ENCODE measurements at places on chromosomes 13 and 19.
A peak's percentile ranks its signal among the peaks of the same experiment; 100 is the strongest.

GRCh38 chr13:94394723-94395122 is 84.8 kb downstream of the DCT start:
- no peak for DNase-seq

DNA sequence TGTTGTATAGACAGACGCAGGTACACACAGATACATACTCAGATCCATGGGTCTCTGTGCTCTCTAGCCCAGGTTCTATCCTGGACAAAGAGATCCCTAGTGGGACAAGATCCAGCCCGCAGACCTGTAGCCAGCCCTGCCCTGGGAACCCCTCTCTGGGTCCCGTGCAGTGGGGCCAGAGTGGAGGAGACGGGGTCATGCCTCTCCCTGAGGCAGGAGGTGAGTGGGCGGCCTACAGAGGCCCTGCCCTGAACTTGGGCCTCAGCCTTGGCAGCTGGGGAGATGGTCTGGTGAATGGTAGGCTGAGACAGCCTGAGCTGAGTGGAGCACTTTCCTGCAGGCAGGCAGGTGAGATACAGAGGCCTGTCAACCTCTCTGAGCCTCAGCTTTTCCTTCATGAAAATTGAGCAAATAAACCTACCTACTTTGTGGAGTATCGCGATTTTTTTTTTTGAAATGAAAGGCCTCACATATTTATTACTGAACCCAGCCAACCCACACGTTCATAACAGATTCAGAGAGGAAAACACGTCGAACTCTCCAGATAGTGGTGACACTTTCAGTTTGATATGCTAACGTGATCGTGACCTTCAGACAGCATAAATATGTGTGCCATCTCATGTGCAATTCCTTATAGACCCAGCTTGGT is 3.4 kb upstream of the JUND start:
- DNase-seq = no peak

DNA sequence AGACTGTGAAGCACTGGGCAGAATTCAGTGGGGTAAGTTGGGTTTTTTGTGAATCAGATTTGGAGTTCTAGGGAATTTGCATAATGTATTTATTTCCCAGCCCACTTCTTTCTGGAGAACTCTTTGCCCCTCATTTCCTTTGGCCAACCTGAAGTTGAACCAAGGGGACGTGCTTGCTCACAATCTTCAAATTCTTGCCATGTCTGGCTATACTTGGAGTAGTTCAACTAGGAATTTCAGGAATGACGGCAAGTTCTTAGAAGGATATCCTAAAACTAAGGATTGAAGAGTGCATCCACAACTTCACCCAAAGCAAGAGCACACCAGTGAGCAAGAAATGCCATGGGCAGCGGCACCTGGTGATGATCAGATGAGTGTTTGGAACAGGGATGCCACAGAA is 88.5 kb downstream of the TEX26 start:
- no peak for DNase-seq

GRCh38 chr13:23921451-23921888 is 24.2 kb upstream of the C1QTNF9B start:
- peak; percentile 51 for DNase-seq

GRCh38 chr13:102122147-102122546 is 279.7 kb downstream of the FGF14 start:
- DNase-seq = no peak

DNA sequence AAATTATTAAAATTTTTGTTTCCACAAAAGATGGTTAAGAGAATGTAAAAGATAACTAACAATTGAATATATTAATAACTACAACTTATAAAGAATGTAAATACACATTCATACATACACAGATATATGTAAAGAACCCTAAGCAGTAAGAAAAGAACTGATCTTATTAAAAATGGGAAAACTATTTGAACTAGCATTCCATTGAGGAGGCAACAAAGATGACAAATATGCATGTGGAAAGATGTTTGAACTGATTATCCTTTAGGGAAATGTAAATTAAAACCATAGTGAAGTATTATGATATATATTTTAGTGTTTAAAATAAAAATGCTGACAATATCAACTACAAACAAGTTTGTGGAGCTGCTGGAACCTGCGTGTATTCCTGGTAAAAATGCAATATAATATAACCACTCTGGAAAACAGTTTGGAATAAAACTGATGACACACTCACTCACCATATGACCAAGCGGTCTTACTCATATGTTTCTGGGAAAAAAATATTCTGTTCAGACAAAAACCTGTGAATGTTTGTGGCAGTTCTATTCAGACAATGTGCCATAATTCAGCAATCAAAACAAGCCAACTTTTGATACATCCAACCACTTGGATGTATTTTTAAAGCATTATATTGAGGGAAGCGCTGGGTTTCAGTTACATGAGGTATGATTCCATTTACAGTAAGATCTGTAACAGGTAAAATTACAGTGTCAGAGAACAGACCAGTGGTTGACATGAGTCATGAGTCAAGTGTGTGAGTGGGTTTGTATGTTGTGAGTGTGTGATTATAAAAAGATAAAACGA is 694.4 kb upstream of the SLITRK5 start:
- no peak for DNase-seq

DNA sequence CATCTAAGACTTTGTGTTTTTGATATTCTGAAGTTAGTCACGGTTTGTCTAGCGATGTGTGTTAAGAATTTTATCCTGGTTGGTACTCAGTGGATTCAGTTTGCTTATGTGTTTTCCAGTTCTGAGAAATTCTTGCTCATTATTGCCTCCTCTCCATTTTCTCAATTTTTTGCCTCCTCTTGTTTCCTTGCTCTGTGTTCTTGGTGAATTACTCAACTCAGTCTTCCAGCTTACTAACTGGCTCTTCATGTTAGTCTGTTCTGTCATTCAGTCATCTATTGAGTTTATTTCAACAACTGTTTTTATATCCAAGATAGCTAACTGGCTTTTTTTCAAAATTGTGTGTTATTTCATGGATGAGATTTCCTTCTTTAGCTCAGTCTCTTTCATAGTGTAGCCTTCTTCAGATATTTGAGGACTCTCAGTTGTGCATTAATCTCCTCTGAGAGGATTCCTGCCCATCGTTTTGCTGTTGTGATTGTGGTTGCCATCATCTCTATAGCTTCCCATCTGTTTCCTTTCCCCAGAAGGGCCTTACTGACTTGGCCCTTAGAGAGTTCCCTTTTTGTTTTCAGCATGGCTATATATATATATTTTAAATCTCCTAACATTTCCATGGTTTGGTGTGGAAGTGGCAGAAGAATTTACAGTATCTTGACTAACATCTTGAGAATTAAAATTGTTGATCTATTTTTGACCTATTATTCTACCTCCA is 6.2 kb downstream of the SETDB2 start:
- no peak for DNase-seq

DNA sequence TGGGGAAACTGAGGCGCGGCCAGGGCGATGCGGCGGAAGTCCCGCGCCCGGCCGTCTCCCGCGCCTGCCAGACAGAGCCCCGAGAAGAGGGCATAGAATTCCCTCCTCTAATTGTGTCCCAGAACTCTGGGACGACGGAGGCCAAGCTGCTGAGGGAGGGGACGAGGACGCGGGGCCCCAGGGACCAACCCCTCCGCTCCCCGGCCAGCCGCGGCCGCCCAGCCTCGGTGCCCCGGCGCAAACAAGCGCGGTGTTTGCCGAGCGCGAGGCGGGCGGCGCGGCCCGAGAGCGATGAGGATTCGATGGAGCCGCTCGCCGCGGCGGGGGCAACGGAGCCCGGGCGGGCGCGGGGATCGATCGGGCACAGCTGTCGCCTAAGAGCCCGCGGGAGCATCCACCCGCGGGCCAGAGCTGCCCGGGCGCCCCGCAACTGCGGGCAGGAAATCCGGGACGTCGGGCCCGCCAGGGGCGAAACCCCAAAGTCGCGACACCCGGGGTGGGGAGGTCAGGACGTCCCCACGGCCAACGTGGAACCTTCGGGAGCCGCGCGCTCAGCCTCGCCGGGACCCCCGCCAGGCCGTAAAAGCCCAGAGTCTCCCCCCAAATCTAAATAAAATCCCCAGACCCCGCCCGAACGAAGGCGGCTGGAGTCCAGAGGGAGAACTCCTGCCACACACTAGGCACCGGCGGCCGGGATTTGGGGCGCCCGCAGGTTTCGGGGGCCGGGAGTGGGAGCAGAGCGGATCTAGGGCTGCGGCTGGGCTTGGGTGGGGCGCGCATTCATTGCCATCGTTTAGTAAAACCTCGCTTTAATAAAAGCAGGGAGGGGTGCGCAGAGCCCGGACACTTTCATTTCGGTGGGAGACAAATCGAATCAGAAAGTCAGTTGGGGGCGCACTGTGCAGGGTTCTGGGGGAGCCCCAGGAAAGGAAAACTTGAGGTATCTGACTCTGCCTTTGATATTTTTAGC is 3.6 kb upstream of the ONECUT3 start:
- no peak for DNase-seq

DNA sequence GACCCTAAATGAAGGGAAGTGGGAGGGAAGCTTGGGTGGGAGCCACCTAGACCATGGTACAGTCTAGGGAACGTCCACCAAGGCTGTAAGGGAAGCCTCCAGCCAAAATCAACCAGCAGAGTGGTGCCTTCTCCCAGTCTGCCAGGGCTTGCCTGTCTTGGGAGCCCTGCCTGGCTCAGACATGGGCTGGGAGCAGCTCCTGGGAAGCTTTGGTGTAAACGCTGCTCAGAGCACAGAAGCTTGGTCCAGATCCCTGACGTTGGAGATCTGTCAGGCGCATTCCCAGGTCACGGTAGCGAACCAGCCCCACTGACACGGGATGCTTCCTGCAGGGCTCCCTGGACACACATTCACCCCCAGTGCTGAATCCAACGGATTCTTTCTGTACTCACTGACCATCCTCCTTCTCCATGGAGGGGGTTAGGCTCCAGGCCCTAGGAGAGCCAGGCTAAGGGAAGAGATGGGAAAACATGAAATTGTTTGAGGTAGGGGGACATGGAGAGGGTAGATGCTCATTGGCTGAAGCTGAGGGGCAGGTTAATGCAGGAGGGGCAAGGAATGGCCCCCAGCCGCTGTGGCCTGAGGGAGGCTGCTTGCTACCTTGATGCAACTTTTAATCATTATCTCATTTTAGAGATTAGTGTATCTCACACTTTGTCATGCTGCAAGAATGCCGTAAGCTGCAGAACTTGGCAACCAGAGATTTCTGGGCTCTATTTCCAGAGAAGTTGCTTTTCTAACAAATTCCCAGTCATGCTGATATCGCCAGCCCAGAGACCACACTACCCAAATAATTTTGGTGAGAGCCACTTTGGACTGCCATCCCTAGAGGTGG is 195.8 kb downstream of the UQCRFS1 start:
- DNase-seq = no peak

GRCh38 chr13:46571909-46572595 is 19.1 kb downstream of the LRCH1 start:
- no peak for DNase-seq

DNA sequence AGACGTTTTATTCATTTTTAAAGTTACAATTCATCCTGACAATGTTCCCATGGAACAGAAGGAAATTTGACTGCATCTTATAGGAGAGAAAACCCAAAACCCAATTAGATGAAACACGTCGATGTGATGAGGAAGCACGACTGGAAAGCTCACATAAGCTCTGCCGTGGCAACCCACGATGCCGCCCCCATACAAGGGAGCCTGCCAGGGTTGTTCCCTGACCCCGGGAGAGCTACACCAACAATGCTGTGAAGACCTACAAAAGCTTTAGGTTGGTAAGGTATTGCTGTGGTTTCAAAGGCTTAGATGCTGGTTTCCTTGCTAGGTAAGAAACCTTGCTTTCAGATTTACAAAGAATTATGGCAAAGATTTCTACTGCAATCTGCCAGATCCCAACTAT is 393.1 kb downstream of the KLF12 start:
- no peak for DNase-seq

Measured in iris pigment epithelial cell (primary cell).